K562 (cell line): ENCODE measurements at places on chromosomes 11 and 22. TPM values are rescaled to one million over a fixed set of nuclear protein-coding genes. Genes with fewer than 3 reads are reported as not detected.

DNA sequence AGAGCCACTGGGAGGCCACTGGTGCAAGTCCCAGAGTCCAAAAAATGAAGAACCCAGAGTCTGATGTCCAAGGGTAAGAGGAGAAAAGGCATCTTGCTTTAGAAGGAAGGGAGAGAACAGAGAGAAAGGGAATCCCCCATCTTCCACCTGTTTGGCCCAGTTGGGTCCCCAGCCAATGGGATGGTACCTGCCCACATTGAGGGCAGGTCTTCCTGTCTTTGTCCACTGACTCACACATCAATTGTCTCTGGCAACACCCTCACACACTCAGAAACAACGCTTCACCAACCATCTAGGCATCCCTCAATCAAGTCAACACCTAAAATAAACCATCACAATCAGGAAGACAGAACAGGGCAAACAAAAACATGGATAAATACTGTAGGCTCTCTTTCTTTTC, 6.3 kb downstream of the COMMD9 start:
- no peaks in the 10 kb centered on the region for H3K27me3 ChIP-seq
- no peaks in the 10 kb centered on the region for H3K4me1 ChIP-seq
- no peak overlapping the region for H3K4me3 ChIP-seq
- no peaks in the 10 kb centered on the region for H3K36me3 ChIP-seq

DNA sequence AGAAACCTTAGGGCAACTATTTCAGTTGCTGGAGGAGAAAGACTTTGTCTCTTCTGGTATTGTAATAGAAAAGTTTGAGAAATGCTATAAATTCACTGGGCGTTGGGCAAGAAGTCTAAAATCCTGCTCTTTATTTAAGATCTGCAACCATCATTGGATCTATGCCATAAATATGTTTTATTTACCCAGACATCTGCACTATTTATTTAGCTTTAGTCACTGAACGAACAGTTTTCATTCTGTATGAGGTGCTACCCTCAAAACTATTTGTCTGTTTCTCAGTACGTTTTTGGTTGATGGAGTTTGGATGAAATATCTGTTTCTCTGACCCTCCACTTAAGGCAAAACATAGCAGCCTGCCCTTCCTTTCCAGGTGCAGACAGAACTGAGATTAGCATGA, 171.5 kb downstream of the SNX19 start:
- H3K36me3 ChIP-seq: no peaks in the 10 kb centered on the region
- H3K4me3 ChIP-seq: no peak overlapping the region
- H3K4me1 ChIP-seq: no peaks in the 10 kb centered on the region
- no peak for DNase-seq
- no peak overlapping the region for H3K27ac ChIP-seq
- H3K27me3 ChIP-seq: no peaks in the 10 kb centered on the region

- no peaks in the 10 kb centered on the region for H3K27me3 ChIP-seq
- H3K4me3 ChIP-seq: no peak overlapping the region
- DNase-seq: no peak
- H3K4me1 ChIP-seq: peaks cover 4% of the 10 kb centered on the region; the same call in 2 of the 3 replicates
Observed at GRCh38 chr11:34063061-34063795, 11.7 kb downstream of the CAPRIN1 start.

ELFN2 gene
- not detected in 2 replicates for total RNA-seq

ANGPTL5 gene
- total RNA-seq: not detected in 2 replicates

MS4A6A gene
- total RNA-seq: 1.7 and 3.4 TPM in 2 replicates

TMEM191C gene
- 5.8 and 7.1 TPM in 2 replicates for total RNA-seq
